ENCODE measurements at places on chromosomes 2 and 18.

DNA sequence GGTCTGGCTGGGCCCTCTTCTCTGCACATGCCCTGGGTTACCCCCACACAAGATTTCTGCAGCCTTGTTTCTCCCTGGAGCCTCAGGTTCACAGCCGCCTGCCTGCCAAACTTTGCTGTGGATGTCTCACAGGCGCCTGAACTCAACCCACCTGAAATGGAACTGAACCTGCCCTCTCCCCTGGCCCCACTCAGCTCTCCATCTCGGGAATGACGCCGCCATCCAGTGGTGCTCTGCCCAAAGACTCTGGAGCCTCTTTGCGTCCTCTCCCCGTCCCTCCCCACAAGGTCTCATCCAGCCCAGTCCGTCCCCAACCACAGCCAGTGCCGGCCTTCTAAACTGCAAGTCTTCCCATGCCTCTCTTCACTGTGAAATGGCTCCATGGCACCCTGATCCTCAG lies 29.1 kb downstream of the EMX1 start:
- DNase-seq: no peak

- no peak for DNase-seq
Observed at GRCh38 chr2:210399440-210400041, 77.0 kb downstream of the LANCL1 start.

DNA sequence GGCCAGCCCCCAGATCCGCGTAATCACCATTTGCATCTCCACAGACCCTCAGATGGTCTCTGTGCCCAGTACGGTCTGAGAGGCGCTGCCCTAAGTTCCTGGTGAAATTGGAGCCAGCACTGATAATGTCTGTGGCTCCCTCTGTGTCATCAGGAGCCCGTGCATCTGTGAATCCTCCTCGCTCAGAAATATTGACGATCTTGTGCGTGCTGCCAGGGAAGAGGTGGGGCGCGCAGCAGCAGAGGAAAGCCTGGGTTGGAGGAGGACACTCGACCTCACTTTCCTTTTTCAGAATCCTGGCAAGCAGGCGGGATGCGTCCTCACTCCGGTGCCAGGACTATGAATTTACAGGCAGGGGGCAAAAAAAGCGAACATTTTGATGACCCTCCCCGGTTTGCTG lies 686.1 kb upstream of the SALL3 start:
- no peak for DNase-seq

DNA sequence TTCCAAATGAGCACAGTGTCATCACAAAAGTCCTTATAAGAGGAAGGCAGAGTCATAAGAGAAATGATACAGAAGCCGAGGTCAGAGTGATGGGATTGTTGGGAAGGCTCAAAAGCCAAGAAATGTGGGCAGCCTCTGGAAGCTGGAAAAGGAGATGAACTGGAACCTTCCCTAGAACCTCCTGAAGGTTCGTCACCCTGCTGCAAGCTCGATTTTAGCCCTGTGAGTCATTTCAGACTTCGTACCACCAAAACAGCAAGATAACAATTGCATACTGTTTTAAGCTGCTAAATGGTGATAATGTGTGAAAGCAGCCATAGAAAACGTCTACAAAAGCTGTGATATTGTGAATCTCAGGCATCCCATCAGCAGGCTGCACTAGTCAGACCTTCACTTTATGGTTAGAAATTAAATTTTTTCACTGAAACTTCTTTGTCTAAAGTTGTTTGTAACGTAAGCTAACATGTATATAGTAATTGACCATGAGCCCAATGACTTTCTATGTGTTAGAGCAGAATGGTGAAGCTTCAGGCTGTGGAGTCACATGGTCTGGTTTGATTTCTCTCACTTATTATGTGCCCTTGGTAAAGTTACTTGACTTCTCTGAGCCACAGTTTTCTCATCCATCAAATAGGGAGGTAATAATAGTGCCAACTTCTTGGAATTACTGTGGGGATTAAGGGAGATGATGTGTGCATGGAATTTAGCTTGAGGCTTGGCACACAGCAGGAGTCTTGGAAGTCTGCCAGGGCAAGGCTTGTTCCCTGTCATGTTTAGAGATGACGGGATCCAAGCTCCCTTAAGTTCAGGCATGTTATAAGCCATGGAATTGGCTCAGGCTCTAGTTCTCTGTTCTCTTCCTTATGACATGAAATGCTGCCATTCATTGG lies 132.0 kb upstream of the CCDC195 start:
- DNase-seq: no peak

DNA sequence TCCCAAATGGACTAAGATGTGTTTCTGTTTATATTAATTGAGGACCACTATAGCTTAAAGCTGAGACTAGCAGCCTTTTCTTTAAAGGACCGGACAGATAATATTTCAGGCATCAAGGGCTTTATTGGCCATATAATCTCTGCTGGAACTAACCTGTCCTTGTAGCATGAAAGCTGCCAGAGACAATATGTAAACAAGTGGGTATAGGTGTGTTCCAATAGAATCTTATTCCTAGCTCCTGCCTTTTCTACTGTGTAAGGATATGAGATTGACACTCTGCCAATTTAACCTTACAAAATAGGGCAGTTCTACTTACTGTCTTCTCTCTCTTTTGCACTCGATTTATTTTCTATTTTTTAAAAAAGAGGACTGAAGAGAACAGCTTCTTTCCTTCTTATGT lies 74.0 kb downstream of the RHBDD1 start:
- no peak for DNase-seq

DNA sequence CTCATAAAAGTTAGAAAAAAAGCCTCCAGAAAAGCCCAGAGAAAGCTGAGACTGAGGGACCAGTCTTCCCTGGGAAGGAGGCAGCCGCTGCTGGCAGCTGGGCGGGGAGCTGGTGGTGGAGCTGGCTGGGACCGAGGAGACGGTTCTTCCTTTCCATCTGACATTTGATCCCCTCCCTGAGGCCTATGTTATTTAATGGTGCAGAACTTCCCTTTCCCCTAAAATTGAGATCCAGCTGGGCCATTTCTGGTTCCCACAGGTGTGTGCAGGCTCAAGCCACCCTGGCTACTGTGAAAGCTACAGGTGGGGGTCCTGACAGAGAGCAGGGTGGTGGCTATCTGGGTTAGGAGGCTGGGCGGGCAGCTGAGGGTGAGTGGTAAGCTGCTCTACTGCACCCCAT lies 81.5 kb upstream of the FZD7 start:
- DNase-seq: no peak

GRCh38 chr2:141820893-141821292 lies 309.9 kb downstream of the LRP1B start:
- DNase-seq: no peak

DNA sequence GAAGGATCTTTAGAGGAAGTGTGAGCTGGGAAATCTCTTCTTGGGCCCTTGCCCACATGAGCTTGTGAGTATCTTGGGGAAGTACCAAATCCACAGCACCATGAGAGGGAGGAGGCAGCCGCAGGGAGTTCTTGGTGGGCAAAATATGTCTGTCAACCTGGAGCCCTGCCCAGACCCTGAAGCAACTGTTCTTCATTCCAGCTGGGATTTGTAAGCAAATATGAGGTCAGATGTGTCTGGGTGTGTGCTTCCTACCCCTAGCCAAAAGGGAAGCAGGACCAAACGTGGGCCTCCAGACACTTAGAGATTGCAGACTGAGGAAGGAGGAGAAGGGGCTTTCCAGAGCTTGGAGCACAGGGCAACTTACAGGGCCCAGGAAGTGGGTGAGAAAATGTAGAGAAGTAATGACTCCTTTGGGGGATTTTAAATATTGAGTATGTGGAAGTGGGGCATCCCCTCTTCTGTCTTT lies 41.9 kb downstream of the TMEM247 start:
- no peak for DNase-seq

- no peak for DNase-seq
Observed at GRCh38 chr18:49048396-49049020, 97.7 kb upstream of the SMAD7 start.

DNA sequence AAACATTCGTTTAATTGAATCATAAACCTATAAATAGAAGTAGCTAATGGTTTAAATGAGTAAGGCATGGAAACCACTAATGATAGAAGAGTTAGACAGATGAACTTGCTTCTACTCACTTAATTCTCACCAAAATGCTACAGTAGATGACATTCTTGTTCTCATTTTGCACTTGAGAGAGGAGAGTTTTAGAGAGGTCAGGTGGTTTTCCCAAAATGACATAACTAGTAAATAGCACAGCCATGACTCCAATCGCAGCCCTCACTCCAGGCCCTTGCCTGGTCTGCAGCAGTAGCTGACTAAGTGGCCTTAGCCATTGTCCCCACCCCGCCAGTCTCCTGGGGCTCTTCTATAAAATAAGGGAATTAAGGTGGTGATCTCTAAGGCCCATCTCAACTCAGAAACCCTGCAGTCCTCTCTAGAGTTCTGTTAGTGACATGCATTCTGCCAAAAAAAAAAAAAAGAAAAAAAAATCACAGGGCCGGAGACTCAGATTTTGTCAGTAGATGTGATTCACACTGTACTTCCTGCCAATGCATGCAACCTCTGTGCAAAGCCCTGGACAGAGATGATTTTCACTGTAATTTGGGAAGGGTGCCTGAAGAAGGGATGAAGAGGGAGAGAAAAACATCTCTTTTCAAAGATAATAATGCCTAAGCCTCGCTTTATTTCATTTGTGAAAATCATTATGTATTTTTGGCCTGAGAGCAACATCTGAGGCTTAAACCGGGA lies 221.8 kb downstream of the ANAPC1 start:
- no peak for DNase-seq

GRCh38 chr18:9757827-9758621 lies 49.9 kb downstream of the RAB31 start:
- DNase-seq: no peak

GRCh38 chr2:73339201-73339600 lies 45.9 kb upstream of the EGR4 start:
- no peak for DNase-seq

DNA sequence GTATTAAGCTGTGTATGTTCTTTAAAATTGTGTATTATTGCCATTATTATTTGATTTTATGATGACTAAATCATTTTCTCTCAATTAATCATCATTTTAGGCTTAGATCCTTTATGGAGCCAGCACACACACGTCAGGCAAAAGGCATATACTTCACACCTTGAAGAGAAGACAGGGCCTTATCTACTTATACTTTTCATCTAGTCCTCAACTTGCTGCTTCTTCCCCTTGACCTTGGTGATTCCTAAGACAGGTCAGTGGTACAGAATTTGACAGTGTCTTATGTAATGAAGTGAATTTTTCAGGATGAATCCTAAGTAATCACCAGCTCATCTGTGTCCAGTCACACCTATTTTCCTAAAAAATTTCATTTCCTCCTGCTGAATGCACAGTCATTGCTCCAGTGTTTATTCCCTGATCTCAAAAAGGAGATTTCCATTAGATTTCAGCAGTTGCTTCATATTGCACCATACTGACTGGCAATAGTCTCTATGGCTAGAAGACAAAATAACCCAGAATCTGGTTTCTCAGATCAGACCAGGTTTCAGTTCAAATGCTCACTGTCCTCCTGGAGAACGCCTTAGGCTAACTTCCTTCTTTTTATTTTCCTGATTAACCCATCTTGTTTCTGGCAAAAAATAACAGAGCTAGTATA lies 235.7 kb downstream of the PTH2R start:
- DNase-seq: no peak

- no peak for DNase-seq
Observed at GRCh38 chr2:31148514-31148913, 10.3 kb upstream of the GALNT14 start.

DNA sequence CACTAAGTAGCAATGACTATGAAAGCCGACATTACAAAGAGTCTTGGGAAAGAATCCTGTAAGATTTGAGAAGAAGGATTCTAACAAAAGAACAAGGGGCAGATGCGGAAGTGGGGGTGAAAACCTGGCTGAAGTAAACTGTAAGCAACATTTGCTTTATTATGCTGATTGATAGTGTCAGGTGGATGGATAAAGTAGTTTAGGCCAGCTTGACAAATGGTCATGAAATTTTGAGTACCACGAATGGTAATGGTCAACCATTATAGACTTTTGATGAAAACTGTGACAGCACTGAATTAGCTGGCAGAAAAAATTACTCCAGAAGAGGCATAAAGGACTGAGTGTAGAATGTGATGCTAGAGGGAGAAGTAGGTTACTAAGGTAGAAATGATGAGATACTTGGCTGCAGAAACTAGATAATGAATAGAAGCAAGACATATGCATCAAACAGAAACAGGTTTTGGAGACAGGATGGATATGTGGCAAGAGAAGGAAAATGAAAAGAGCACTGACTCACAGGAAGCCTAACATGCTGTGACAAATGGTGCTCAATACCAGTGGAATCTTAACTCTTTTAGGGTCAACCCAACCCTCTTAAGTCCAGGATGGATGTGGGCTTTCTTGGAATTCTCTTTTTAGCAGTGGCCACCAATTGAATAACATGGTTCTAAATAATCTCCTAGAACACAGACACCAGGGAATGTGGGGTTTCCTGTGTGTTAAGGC lies 6.8 kb downstream of the THUMPD2 start:
- DNase-seq: no peak

- DNase-seq: no peak
Observed at GRCh38 chr2:238239543-238239862, 335 bp downstream of the HES6 start.

- no peak for DNase-seq
Observed at GRCh38 chr2:63301481-63301880, 250.9 kb downstream of the OTX1 start.

DNA sequence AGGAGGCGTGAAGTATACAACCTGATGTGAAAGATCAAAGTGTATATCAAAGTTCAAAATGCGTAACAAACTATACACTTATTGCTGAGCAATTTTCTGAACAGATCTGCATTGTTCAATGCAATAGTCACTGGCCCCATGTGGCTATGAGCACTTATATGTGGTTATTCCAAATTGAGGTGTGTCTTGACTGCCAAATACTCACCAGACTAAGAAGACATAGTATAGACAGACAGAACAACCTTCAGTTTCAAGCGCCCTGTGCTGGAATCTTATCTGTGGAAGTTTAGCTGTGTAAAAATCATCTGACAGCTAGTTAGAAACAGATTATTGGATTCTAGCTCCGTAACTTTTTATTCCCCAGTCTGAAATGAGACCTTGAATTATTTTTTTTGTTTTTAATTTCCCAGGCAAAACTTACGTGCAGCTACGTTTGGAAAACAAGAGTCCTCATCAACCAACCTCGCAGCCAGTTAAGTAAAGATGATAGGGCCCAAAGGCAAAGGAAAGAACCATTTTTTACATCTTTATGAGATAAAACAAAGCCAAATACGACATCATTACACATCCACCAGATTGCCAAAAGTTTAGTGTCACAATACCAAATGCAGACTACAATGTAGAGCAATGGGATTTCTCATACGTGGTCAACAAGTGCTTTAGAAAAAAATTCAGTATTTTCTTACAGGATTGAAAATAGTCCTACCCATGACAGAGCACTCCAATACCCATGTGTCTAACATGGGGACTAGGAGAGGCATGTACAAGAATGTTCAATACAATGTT lies 37.2 kb downstream of the MBOAT2 start:
- no peak for DNase-seq

GRCh38 chr2:15840148-15840547 lies 100.2 kb upstream of the MYCN start:
- DNase-seq: no peak

- no peak for DNase-seq
Observed at GRCh38 chr2:104415284-104415683, 438.6 kb upstream of the POU3F3 start.

DNA sequence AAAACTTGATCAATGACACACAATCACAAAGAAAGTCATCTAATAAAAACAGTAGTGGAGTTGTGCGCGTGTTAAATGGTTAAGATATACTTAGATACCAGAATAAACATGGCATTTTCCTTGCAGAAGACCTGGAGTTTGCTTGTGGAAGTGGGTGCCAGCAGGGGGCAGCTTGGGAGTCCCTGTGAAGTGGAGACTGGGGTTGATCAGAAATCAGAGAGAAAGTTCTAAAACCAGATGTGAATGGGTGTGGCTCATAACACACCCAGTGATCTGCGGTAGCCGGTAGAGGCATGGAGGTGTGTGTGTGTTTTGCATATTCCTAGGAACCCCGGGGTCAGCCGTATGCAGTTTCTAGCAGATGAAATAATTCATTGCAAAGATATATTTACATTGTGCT lies 300.1 kb upstream of the TRIB2 start:
- peak; percentile 26 for DNase-seq
